ENCODE measurements at places on chromosomes 4 and X. TPM values are rescaled to one million over a fixed set of nuclear protein-coding genes. Genes with fewer than 3 reads are reported as not detected.

- DNase-seq, result no peak
Measured at GRCh38 chr4:120963449-120963848, 40.9 kb upstream of the PRDM5 start.

- no peak for DNase-seq
Measured at GRCh38 chr4:48190839-48191238, 56.8 kb upstream of the TXK start.

DNA sequence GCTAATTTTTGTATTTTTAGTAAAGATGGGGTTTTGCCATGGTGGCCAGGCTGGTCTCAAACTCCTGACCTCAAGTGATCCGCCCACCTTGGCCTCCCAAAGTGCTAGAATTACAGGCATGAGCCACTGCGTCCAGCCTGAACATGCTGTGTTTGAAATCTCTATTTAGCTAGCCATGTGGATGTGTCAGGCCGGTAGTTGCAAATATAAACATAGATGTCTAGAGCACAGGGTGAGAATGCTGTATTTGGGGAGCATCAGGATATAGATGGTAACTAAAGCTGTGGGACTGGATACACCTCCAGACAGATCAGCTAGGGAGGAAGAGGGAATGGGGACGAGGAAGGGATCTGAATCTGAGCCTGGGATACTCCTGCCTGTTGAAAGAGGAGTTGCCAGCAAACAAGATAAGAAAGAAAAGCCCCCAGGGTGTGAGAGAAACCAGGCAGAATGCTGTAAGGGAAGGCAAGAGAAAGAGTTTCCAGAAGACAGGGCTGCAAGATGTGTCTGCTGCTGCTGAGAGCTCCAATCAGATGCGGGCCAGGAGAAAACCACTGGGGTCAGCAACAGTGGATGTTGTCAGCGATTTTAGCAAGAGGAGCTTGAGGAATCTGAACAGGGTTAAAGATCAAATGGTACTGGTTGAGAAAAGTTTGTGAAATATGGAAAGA lies 177.4 kb downstream of the PALLD start:
- DNase-seq, result no peak

Gene TENM3
- not detected for total RNA-seq

Gene GK2
- total RNA-seq, result not detected

Gene RRAGB
- total RNA-seq, result 11.9 TPM

DNA sequence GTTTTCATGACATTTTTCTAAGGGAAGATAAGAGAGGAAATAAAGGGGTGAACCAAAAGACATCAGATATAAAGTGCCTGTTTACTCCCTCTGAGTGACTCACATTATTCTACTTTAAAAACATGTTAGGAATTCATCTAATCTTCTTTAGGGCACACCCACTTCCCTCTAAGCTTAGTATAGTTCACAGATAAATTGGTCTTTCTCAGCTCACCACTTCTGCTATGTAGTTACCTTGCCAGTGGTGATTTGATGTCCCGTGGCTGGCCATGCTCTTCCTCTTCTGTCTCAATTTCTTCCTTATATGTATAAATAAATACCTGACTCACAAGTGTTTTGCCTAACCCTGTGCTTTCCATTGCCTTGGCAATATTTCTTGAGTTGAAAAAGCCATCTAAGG lies 96.8 kb downstream of the PDLIM5 start:
- DNase-seq, result no peak

Gene TIGD4
- total RNA-seq, result 1.2 TPM

Gene DNAAF6
- total RNA-seq, result not detected

GRCh38 chr4:37805091-37805490 lies 21.4 kb upstream of the PGM2 start:
- DNase-seq, result peak; percentile 67

Gene RBM46
- total RNA-seq, result not detected

DNA sequence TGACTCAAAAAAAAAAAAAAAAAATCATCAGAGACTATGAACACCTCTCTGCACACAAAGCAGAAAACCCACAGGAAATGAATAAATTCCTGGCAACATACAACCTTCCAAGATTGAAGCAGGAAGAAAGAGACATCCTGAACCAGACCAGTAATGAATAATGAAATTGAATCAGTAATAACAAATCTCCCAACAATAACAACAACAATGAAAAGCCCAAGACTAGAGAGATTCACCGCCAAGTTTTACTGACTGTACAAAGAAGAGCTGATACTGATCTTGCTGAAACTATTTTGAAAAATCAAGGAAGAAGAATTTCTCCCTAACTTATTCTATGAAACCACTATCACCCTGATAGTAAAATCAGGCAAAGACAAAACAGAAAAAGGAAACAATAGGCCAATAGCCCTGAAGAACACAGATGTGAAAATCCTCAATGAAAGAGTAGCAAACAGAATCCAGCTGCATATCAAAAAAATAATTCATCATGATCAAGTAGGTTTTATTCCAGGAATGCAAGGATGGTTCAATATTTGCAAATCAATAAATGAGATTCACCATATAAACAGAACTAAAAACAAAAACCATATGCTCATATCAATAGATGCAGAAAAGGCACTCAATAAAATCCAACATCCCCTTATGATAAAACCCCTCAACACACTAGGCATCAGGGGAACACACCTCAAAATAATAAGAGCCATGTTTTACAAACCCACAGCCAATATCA lies 31.0 kb upstream of the PLK4 start:
- no peak for DNase-seq

DNA sequence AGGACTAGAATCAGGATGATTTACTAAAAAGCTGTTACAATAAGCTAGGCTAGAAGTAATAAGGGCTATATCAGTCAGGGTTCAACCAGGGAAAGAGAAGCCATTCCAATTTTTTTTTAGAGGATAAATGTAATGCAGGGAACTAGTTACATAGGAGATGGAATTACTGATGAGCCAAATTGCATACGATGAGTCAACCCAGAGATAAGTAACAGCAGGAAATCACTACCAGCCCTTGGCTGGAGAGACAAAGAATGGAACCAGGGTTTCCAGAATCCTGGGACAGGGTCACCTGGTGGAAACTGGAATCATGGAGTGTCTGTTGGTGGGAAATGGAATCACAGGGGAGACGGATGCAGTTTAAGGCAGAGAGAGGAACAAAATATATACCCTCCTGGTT lies 13.1 kb upstream of the MAGEA4 start:
- DNase-seq, result no peak

Gene SPATA18
- total RNA-seq, result not detected

GRCh38 chr4:38366997-38367396 lies 297.0 kb upstream of the KLF3 start:
- no peak for DNase-seq

Gene ARR3
- total RNA-seq, result not detected

Gene PSAPL1
- total RNA-seq, result not detected

Gene SCARB2
- total RNA-seq, result 0.28 TPM

GRCh38 chr4:110188113-110188512 lies 10.3 kb downstream of the ELOVL6 start:
- no peak for DNase-seq

DNA sequence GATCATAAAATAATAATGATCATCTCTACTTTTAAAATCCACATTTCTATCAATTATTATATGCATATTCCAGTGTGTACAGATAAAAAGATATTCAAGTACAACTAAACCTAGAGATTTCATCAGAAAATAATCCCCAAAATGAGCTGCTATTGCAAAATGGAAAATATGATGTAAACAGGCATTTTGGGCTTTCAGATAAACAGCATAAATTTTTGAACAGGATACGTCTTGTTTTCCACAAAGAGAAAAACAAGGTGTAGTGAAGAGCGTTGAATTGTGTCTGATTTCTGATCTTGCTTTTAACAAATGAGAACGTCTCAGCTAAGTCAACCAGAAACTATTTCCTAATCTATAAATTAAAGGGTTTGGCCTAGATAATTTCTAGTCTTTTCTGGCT lies 349.6 kb upstream of the FTHL17 start:
- DNase-seq, result no peak

DNA sequence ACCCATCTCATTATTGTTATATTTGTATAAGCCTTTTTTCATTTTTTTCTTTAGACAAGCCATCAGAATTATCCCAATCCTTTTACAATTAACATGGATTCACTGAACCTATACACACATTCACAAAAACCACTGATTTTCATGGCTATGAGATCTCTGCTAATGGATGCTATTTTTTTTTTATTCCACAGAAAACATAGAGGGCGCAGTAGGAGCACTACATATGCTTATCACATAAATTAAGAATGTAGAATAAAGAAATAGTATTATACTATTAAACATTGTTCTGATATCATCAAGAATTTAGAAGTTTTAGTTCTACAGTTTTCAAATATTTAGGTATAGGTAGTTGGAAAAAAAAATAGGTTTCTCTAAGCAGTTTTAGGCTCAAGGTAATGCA lies 1477.4 kb downstream of the ARAP2 start:
- no peak for DNase-seq

GRCh38 chr4:139889901-139890300 lies 224.3 kb downstream of the MGST2 start:
- DNase-seq, result no peak

GRCh38 chrX:119075270-119076025 lies 2.7 kb downstream of the CT47C1 start:
- DNase-seq, result no peak
